ENCODE measurements at places on chromosomes 5 and 9.

DNA sequence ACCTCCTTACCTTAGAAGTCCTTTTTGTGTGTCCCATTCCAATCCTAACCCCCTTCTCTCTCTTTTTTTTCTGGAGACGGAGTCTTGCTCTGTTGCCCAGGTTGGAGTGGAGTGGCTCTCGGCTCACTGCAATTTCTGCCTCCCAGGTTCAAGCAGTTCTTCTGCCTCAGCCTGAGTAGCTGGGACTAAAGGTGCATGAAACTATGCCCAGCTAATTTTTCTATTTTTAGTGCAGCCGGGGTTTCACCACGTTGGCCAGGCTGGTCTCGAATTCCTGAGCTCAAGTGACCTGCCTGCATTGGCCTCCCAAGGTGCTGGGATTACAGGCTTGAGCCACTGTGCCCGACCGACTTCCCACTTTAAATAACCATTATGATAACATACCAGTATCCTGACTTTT, 17.5 kb downstream of the TMEM38B start:
- no peak for DNase-seq

DNA sequence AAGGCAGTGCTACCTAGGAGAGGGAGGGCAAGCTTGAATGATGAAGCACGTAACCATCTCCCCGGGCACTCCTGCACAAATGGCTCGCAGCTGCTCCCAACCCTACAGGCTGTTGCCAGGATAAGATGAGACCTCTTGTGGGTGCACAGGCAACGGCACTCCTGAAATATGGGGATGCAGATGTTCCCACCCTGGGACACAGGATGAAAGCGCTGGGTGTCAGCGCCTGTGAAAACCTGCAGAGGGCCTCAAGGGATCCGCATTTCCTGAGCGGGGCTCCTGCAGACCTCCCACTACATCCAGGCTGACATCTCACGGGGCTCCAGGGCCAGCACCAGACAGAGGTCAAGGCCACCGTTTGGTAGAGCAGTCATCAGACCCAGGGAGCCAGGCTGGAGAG, 60.7 kb downstream of the SMIM23 start:
- DNase-seq, result no peak

GRCh38 chr9:91241909-91242308, 119.8 kb downstream of the AUH start:
- DNase-seq, result no peak

DNA sequence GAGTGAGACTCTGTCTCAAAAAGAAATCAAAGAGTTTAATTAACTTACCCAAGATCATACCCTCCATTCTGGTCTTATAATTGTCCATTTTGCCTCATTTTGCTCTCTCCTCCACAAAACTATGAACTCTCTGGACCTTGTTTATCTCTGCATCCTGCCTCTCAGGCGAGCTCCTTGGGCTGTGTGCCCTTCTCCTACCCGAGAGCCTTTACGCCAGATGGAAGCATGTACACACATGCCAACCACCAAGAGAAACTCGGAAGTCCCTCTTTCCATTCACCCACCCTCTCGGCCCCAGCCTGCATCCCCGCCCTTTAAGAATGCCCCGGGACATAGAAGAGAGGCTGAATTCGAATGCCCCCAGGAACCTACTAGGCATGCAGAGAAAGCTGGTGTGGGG, 25.9 kb downstream of the CPLX2 start:
- DNase-seq, result no peak

- DNase-seq, result no peak
Measured at GRCh38 chr5:14914623-14915260, 43.2 kb upstream of the ANKH start.

GRCh38 chr5:1104327-1105006, 7.4 kb downstream of the SLC12A7 start:
- no peak for DNase-seq

All from HuH-7.5 (cell line).